BE2C (cell line): ENCODE measurements at places on chromosomes 11 and 22.

- no peak for DNase-seq
Observed at GRCh38 chr11:66653123-66653522, 14.6 kb downstream of the RBM4 start.

DNA sequence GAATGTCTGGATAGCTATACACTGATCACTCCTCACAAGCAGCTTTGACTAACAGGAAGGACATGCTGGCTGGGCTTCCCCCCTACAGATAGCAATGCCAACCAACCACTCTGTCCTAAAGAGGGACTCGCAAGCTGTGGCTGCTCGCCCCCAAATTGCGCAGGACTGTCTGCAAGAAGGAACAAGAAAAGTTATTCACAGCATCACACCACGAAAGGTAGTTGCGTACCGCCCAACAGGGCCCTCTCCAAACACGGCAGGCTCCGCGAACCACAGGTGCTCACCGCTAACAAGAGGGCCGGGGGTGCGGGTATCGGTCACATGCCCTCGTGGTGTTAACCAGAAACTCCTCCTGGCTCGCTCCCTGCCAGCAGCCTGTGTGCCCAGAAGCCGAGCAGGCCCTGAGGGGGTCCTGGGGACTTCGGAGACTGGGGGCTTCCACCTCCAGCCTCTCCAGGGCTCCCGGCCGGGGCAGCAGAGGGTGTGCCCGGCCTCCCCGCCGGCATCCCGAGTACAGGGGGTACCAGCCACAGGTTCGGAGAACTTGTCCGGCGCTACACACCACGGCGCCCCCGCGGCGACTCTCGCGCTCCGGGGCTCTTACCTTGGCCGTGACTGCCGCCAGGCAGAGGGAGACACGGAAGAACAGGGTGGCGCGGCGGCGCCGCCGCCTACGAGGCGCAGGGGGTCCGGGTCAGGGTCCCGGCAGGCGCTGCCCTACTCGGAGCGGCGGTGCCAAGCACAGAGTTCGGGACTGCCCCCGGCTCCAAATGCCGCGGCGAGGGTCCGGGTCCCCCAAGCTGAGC lies 682 bp downstream of the LARGE1 start:
- peak; percentile 14 for DNase-seq

- no peak for DNase-seq
Observed at GRCh38 chr11:122749005-122749687, 89.2 kb upstream of the CRTAM start.

- no peak for DNase-seq
Observed at GRCh38 chr11:12087075-12088004, 23.1 kb upstream of the MICAL2 start.

- DNase-seq = peak; percentile 53
Observed at GRCh38 chr22:28075358-28075981, 156.4 kb upstream of the PITPNB start.

GRCh38 chr11:84261707-84262106 lies 975.5 kb upstream of the CCDC90B start:
- DNase-seq = peak; percentile 46

DNA sequence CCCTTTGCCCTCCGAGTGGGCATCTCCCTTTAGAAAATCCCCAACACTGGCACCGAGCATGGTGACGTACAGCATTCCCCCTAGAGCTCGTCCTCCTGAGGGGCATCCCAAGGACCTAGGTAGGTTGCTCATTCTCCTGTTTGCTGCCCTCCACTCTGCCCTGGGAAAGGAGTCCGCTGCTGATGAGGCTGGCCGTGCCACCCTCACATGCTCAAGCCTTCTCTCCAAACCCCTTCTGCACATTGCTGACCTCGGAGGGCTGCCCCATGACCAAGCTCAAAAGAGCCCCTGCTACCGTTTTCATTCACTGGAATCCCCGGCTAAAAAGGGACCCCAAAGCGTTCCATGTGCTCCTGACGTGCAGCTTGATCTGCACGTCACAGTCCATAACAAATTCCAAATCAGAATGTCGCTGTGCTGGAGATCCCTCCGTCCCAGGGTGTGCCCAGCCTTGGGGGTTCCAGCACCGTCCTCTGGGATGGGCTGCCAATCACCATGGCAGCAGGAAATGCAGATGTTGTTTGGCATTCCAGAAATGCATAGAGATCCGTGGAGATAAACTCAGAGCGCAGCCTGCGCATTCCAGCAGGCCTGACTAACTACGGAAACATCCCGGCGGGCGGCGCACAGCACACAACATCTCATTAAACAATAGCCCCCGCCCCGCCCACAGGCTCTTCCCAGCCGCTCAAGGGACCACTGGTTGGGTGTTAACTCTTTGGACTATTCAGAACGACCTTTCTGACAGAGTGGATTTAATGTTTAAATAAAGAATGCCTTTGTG lies 26.3 kb upstream of the GNB1L start:
- peak; percentile 19 for DNase-seq

- no peak for DNase-seq
Observed at GRCh38 chr11:76663486-76663810, 7.1 kb downstream of the LRRC32 start.

DNA sequence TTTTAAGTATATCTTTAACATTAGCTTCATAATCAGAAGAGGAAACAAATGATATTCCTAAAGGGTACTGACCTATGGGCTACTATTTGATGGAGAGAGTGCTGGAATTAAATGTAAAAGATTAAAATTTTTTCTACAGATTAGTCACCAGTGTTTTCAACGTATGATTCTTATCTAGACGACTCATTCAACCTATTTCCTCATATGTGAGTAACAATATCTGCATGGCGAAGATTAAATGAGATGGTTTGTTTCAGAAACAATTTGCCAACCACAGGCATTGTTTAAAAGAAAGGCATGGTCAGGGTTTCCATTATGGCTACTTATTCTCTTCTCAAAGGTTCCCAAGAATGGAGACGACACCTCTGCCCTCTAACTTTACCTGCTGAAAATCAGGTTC lies 20.4 kb downstream of the OR56B4 start:
- DNase-seq = no peak

GRCh38 chr11:116787786-116788486 lies at the start of gene ZPR1:
Gene ZPR1 (minus strand): TSS chr11:116788023. CDS start chr11:116787990, 33 bp downstream.
- DNase-seq = peak; percentile 70

DNA sequence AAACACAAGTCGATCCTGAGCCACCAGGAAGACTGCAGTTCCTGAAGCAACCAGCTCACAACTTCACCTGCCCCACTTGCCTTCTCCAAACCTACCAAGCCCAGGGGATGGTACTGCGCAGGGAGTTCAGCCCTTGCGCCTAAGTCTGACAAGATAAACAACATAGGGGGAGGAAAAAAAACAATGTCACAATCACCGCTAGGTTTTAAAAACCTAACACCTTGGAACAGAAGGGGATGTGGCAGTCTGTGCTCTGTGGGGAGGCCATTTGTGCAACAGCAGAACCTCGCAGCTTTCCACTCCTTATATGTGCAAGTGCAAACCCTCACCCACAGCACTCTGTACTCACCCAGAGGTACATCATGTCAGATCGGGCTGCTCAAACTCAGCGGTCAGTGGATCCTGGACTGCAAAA lies 134.2 kb downstream of the RBFOX2 start:
- no peak for DNase-seq
